ENCODE measurements at places on chromosomes 7 and 10.

GRCh38 chr10:34337917-34338316 lies 477.2 kb downstream of the PARD3 start:
- no peak for DNase-seq

DNA sequence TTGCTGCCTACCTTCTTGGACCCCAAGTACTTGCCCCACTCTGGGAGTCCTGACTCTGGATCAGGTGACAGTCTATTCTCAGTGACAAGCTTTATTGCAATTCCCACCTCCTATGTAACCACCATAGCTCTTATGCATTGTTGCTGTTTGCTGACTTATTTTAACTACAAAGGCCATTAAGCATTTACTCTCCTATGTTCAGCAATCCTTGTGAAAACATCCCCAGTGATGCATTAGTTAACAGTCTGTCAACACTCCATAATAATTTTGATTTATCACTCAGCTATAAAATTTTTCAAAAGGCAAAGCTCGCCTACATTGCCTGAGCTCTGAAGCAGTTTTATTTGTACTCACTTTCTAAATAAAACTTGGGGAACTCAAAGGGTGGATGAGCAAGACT lies 871.8 kb upstream of the SORCS1 start:
- DNase-seq, result no peak

- DNase-seq, result no peak
Measured at GRCh38 chr10:69742928-69743602, 58.6 kb upstream of the COL13A1 start.

DNA sequence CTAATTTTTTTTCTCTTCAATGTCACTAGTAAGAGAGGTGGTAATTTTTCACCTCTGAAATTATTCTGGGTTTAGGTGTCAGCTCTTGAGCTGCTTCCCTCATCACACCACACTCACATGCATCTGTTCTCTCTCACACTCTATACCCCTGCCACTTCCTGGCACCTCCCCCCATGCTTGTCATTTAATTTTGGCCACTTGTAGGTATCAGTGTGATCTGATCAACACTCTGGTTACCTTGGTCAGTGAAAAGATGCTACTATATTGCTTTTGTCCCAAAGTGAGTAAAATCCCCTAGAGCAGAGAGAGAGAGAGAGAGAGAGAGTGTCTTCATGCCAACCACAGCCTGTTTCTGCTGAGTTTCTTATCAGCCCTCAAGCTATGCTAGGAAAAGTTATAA lies 42.5 kb downstream of the STK17A start:
- DNase-seq, result peak; percentile 76

DNA sequence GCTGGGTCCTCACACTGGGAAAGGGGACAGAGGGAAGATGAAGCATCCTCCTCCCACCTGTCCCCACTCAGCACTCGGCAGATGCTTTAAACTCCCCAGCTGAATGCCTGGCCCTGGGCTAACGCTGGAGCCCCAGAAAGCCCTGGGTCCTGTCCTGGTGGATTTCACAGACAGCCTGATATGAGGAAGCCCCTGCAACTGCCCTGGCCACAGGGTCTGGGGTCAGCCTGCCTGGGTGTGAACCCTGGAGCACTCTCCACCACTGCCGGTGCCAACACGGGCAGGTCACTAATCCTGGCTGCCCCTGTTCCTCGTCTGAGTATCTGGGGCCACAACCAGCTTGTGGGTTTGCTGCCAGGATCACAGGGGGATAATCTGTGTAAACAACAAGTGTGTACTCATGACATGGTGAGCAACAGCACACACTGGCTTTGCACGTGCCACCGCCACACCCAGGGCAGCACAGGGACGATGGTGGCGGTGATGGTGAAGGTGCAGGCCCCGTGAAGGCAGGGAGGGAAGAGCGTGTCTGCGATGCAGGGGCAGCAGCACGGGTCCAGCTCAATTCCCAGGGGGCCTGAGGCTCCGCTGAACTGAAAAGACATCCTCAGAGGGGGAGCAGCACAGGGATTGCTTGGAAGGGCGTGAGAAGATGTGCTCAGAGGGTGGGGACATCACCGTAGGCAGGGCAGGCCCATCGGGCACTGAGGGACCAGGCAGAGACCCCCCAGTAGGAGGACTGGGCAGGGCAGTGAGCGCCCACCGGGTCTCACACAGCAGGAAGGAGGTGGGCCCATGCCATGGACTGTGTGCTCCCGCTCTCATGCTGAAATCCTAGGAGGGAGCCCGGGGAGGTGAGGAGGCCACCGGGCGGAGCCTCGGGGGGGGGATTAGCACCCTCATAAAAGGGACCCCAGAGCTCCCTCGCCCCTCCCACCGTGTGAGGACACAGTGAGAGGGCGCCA lies 238.7 kb downstream of the MAD1L1 start:
- no peak for DNase-seq

- DNase-seq, result peak; percentile 56
Measured at GRCh38 chr7:112556633-112557032, 75.8 kb downstream of the LSMEM1 start.

GRCh38 chr7:16670731-16671344 lies 24.9 kb downstream of the BZW2 start:
- no peak for DNase-seq

- no peak for DNase-seq
Measured at GRCh38 chr10:58086763-58087150, 180.9 kb downstream of the IPMK start.

DNA sequence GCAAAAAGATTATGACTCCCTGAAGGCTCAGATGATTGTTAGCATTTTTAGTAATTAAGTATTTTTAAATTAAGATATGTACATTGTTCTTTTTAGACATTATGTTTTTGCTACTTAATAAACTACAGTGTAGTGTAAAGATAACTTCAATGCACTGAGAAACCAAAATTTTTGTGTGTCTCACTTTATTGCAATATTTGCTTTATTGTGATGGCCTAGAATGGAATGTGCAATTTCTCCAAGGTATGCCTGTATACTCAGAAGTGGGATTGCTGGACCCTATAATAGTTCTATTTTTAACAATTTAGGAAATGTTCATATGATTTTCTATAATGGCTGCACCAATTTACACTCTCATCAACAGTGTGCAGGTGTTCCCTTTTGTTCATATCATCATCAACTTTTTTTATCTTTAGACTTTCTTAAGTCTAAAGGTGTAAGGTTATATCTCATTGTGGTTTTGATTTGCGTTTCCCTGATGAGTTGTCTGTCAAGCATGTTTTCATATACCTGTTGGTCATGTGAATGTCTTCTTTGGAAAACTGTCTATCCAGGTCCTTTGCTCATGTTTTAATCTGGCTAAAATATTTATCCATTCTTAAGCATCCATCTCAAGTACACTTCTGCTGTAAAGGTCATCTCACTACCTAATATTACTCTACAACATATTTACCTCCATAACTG lies 1323.5 kb upstream of the LRRTM3 start:
- no peak for DNase-seq

DNA sequence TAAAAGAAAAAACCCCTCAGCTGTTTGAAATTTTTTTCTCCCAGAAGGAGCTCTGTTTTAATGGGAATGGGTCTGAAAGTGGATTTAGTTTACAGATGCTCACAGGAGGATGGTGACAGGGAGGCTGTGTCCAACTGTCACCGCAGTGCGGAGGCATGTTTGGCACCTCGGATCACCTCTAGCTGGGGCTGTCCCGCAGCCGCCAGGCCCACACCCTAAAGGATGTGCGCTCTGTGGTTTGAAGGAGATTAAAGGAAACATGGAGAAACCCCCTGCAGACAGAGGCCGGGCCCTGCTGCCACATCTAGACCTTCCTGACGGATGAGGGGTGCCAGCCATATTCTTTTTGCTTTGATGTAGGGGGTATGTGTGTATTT lies 160.6 kb downstream of the DNAJB6 start:
- DNase-seq, result no peak

DNA sequence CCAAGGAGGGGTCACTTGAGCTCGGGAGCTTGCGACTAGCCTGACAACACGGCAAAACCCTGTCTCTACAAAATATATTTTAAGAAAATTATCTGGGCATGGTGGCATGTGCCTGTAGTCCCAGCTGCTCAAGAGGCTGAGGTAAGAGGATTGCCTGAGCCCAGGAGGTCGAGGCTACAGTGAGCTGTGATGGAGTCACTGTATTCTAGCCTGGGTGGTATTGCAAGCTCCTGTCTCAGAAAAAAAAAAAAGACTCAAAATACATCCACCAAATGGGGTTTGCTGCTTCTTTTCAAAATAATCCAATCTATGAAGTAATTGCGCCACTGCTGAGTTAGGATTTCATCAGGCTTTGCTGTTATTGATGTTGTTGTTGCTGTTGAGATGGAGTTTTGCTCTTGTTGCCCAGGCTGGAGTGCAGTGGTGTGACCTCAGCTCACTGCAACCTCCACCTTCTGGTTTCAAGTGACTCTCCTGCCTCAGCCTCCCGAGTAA lies 11.1 kb upstream of the VIM start:
- no peak for DNase-seq

DNA sequence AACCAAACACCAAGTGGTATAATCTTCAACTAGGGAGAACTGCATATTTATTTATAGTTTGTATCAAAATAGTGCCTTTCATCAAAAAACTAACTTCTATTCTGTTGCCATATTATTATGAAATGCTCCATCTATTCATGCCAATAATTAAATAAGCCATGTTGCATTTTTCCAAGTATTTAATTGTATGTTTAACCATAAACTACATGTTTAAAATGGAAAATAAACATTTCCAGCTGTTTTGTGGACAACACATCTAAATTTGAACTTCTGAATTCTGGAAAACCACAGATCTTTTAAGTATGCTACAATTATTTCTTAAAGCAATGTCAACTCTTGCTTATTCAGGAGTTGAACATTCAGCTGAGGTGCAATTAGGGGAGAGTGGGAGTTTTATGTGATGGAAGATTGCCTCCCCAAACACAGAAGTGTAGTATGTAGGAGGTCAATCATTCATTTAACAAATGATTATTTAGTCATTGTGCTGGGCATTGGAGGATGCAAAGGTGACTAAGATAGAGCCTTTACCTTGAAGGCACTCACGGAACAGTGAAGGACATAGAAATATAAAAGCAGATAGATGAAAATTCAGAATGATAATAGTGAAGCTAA lies 80.7 kb upstream of the PPP1R3C start:
- DNase-seq, result no peak

DNA sequence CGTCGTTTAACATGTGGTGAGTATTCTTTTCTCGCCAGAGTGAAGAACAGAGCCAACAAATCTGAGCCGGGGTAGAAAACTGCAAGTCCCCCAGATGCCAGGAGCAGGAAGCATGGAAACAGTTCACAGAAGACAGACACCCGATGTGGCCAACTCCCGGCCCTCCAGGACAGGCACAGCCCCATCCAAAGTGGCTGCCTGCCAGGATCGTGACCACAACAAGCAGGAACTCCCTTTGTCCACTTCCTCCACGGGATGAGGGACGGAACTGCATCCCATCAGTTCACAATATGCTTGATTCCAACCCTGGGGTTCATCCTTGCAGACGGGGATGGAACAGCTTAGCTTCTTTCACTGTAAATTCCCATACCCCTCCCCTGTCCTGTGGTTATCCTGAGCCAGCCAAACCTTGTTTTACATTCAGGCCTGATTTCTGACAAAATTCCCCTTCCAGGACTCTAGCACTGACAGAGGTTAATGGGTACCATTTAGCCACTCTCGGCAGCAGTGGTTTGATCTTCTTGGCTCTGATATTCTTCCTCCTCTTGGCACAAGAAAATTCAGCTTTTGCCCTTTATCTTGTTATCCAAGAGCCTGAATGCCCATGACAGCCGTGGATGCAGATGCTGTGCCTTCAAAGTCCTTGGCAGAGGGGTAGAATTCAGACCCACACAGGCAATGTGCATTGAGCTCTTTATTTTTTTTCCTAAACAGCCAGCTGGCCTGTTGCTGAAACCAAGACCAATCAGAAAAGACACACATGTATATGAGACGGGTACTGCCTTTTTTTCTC lies 105.5 kb upstream of the FAM204A start:
- no peak for DNase-seq

DNA sequence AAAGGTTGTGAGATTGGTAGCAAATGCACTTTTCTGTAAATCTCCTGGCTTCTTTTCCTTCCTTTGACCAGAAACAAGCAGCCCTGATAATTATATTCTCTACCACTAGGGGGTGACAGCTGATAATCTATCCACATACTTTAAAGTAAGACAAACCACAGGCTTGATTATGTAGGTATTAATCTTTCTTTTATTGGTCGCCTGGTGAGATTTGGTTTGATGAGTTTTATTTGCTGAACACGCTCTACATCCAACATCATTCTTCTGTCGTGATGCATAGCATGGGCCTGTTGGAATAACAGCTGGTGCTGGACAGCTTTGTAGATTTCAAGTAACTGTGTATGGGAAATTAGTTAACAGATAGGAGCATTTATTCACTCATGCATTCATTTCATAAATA lies 63.5 kb downstream of the ZNF365 start:
- peak; percentile 70 for DNase-seq

DNA sequence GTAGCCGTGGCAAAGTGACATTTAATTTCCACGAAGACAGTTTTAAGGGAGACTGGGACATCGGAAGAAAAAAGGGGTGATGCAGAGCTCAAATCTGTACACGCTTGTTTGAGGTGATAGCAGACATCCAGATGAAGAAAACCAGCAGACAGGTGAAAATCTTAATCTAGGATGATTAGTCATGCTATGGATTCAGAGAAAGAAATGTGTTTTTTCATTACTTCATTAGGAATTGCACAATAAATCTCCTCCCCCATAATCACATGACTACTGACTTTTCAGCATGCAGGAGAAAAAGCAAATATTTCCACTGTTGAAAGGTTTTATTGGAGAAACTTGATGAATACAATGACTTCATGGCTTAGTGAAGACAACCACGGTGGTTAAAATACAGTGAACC lies 2.5 kb downstream of the NUDT5 start:
- DNase-seq, result no peak

DNA sequence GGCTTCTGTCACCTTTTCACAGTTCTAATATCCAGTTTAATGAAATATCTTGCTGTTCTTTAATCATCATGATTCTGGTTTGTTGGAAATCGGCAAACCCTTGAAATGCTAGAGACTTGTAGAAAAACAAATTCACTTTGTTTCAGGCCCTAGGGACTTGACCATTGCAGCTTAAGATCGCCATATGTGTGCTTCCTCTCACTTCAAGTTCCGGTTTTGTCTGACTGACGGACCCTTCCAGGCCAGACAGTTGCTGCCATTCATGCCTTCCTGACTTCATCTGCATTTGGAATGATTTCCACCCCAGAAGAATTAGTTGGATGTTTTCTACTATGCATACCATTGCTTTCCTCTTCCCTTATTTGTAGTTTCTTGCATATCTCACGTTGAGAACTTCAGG lies 125.6 kb downstream of the CELF2 start:
- DNase-seq, result peak; percentile 26

All from GM12865 (cell line).